Hematopoietic multipotent progenitor cell treated with erythropoietin and hydrocortisone succinate and interleukin-3 and kit ligand, for 17 days (in vitro differentiated cells): ENCODE measurements at places on chromosomes 7 and 10.

GRCh38 chr10:120365872-120366271, 91.2 kb upstream of the PLPP4 start:
- DNase-seq: no peak

GRCh38 chr7:92432299-92432946, 14.9 kb upstream of the GATAD1 start:
- DNase-seq: no peak

GRCh38 chr10:110208614-110209453, 1.4 kb downstream of the MXI1 start:
- DNase-seq: peak; percentile 90

GRCh38 chr7:30434140-30434799, 44.3 kb downstream of the NOD1 start:
- no peak for DNase-seq

DNA sequence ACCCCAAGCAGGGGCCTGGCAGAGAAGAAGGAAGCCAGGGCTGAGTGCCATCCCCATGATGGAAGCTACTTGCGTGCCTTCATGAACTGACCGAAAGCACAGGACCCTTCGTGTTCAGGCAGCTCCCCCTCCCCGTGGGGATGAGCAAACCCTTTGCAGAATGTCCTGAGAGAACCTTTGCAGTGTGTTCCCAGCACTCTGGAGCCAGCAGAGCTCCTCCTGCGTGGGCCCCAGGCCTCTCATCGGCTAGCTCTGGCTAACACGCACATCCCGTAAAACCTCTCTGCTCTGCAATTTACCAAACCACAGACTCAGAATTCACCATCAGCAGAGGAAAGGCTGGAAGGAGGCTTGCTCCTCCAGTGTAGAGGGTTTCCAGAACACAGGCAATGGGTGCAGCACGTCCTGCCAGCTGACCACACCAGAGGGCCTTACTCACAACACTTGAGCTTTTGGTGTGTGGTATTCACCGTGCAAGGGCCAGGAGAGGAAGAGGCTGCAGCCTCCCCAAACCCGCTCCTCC, 3.1 kb downstream of the SH3PXD2A start:
- no peak for DNase-seq

GRCh38 chr7:137304624-137305235, 38.8 kb downstream of the PTN start:
- DNase-seq: no peak

DNA sequence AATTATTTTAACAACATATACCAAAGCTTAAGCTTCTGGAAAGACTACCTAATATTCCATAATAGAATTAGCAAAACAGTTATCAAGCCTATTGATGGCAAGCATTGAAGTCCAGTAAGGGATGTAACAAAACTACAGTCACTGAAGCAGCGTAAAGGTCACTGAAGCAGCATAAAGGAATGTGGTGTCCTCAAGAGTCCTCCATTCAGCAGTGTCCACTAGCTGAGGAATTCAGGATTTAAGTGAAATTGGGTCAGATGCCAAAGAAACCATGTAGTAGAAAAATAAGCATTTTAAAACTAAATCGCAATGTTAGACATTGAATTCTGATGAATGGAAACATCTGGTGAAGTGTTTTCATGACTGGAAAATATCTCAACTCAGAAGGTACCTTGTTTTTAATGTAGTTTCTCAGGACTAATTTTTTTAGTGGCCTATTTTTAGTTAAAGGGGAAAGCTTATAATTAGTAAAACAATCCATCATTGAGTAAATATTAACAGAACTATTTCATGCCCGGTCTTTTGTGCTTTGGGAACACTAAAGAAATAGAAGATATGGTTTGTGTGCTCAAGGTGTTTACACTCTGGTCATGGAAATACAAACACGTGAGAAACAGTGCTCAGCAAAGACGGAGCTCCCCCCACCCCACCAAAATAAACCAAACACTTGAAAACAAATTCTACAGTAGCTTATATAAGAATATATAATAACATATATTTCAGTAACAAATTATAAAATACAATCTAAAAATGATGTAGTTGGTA, 121.4 kb downstream of the CDK14 start:
- DNase-seq: no peak

DNA sequence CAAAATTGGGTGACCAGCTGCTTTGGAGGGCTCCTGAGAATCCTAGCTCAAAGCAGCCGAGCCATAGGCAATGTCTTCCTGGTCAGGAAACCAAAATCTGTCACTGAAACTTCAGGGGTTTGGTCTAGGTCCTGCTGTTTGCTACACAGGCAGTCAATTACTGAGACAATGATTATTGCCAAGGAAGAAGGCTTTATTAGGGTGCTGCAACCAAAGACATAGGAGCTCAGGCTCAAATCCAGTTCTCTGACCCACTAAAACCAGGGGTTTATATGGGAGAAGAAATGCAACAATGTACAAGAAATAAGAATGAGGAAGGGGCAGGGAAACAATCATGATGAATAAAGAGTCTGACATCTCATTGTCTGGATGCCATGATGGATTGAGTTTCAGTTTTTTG, 410.3 kb upstream of the ZWINT start:
- DNase-seq: no peak

GRCh38 chr7:50480797-50481196, 30.6 kb upstream of the FIGNL1 start:
- DNase-seq: no peak

DNA sequence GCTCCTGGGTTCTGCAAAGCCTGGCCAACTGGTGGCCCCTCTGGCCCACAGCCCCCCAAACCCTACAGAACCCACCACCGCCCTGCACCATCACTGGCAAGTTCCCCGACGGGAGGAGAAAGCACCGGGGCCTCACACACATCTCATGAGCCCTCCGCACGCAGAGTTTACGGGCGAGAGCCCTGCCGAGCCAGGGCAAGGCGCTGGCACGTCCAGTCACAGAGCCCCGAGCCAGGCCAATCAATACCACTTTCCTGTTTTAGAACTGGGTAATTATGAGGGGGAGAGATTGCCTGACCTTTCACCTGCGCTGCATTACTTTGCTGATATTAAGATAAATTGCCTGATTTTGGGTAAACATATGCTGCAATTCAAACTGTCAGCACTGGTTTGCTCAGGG, 113.3 kb downstream of the EBF3 start:
- no peak for DNase-seq

DNA sequence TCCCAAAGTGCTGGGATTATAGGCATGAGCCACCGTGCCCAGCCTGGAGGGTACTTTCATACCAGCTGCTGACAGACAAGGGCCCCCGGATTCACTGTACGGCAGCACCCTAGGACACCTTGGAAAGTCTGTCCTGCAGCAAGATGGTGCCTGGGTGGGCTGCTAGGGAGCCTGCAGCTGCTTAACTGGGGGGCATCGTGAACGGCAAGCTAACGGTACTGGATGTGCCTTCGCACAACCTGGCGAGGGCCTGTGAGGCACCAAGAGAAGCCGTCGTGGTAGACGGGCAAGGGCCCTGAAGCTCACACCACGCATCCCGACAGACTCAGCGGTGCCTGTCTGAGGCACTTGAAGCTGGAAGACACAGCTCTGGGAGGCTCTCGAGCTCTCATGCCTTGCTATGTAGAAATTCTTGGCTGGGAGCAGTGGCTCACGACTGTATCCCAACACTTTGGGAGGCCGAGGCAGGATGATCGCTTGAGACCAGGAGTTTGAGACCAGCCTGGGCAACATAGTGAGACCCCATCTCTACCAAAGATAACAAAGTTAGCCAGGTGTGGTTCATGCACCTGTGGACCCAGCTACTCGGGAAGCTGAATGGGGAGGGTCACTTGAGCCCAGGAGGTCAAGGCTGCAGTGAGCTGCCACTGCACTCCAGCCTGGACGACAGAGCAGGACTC, 9.4 kb downstream of the BRAT1 start:
- DNase-seq: no peak

GRCh38 chr7:138992052-138992531, 10.9 kb upstream of the KIAA1549 start:
- no peak for DNase-seq

DNA sequence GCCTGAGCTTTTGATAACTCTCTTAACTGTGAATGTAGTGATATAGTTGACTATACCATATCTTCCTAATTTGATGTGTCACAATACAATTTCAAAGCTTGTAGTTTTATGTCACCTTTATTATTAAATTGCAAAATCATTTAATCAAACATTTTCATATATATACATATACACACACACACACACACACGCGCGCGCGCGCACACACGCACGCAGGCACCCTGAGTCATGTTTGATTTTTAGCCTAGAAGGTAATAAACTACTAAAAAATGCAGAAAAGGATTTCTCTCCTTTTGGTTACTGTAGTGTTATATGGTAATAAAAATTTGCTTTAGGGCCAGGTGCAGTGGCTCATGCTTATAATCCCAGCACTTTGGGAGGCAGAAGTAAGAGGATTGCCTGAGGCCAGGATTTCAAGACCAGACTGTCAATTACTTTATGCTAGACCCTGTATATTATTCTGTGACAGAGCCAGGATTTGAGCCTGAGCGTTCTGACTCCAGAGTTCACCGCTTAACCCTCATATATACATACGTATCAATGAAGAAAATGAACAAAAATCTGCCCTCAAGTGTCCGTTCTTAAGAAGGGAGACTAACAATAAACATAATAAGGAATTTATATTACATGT, 89.6 kb downstream of the PODXL start:
- DNase-seq: no peak

DNA sequence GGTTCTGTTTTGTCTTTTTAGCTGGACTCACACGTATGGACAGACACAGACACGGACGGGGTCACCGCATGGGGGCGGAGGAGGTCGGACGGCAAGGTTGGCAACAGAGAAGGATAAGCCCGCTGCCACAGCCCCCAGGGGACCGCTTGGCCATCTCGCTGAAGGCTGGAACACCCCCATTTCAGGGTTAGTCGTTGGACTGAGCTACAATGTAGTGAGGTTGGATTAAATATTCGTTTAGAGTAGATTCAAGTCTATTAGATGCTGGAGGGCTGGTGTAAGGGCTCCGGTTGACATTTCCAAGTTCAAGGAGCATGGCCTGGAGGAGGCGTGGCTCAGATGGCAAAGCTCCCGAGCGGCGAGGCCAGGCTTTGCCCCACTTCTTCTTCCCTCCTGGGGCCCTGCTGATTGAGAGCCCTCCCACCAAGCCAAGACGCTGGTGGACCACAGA, 35.2 kb downstream of the PPIF start:
- no peak for DNase-seq

- DNase-seq: no peak
Observed at GRCh38 chr7:136958016-136958415, 89.6 kb downstream of the CHRM2 start.
